ENCODE measurements at places on chromosomes 7 and 10.

GRCh38 chr7:133735222-133735621 lies 391.9 kb upstream of the LRGUK start:
- DNase-seq: no peak

DNA sequence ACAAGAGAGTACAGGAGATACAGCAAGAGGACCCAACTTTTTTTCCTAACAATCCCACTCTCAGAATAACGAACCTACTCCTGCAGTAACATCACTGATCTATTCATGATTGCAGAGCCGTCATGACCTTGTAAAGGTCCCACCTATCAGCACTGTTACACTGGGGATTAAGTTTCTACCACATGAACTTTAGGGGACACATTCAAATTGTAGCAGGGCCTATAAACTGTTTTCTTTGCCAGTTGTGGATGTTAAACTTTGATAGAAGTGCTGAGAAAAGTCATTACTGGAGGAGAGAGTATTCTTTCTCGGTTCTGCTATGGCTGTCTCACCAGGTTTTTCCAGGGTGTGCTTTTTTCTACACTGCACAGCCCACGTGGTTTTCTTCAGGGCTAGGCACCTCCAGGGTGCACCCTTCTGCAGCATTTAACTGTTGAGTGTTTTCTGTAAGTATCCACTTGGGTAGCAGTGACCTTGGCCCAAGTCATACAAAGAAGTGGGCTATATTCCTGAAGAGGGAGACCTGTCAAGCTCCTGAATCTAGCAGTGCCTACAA lies 131.6 kb upstream of the AHR start:
- no peak for DNase-seq

DNA sequence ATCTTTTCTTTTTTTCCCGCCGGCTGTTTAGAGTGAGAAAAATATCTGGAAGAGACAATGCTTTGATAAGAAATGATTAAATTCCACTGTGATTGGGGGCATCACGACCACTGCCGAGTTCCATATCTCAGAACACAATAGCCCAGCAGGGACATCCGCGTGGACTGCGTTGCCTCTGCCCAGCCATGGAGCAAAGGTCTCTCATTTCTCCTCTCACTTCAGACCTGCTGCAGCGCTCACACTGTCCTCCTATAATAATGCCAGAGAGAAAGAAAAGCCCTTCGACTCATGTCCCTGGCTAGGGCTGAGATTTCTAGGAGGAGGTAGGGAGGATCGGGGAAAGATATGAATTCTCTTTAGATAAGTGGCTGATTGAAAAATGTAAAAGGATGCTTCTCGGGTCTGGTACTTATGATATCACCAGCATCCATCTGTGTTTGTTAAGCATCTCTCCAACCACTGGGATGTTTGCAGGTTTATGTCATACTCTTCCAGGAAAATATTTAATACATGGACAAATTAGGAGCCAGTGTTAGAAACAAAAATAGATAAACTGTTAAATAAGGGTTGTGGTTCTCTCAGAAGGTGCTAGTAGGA lies 472.9 kb upstream of the AKR1E2 start:
- DNase-seq: no peak

- DNase-seq: no peak
Observed at GRCh38 chr7:36762394-36762793, 38.1 kb upstream of the AOAH start.

DNA sequence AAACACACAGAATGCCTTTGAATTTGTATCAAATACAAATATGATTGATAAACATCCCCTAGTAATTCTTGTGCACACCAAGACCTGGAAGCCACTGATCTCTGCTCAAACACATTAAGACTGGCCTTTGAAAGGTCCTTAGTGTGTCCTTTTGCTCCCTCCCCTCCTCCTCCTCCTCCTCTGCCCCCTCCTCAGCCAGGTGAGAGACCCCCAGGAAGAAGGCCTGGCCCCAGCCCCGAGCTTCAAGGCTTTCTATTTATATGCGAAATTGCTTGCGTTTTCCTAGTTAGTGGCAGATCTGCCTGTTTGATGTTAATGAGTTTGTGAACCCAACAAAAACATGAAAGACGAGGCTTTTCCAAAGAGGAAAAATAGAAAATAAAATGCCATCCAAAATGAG lies 63.6 kb upstream of the TCF7L2 start:
- no peak for DNase-seq

GRCh38 chr7:101273206-101273605 lies 28.3 kb upstream of the FIS1 start:
- no peak for DNase-seq

- no peak for DNase-seq
Observed at GRCh38 chr10:29763396-29763795, 128.6 kb upstream of the SVIL start.

GRCh38 chr10:13272164-13272571 lies 27.7 kb downstream of the PHYH start:
- peak; percentile 54 for DNase-seq

GRCh38 chr10:5840314-5841307 lies 27.4 kb upstream of the GDI2 start:
- no peak for DNase-seq

DNA sequence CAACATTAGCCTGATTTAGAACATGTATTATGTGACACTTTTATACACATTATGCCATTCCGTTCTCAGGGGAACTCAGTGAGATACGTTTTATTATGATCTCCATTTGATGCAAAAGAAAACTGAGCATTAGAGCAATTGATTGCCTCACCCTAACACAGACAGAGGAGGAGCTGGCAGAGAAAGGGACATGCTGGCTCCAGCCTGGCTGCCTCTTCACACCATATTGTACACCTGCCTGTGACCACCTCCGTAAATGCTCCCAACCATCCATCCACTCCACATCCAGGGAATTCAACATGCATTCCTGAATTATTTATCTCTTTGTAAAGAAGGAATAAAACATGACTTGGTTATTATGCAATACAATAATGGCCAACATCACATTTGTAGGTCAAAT lies 195.0 kb upstream of the STK17A start:
- DNase-seq: no peak

DNA sequence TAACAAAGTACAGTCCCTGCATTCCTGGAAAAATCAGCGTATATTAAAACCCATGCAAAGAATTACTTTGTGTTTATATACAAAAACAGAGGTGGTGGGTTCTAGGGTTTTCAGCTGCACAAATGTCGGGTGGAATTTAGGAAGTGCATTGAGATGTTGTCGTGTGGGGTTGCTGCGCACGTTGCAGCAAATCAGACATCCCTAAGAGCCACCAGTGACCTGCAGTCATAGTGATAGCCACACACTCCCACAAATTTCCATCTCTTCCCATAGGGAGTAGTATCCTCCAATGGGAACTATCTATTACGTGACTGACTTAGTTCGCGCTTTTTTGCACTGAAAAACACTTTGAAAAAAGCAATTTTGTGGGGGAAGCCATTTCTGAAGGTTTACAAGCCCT lies 375.2 kb upstream of the GALNT17 start:
- DNase-seq: no peak

DNA sequence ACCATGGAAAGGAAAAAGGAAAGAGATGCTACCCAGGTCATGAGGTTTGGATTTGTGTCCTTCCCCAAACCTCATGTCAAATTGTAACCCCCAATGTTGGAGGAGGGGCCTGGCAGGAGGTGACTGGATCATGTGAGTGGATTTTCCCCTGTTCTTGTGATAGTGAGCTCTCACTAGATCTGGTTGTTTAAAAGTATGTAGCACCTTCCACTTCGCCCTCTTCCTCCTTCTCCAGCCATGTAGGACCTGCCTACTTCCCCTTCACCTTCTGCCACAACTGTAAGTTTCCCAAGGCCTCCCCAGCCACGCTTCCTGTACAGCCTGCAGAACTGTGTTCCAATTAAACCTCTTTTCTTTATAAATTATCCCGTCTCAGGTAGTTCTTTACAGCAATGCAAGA lies 113.9 kb downstream of the FAM107B start:
- DNase-seq: no peak

DNA sequence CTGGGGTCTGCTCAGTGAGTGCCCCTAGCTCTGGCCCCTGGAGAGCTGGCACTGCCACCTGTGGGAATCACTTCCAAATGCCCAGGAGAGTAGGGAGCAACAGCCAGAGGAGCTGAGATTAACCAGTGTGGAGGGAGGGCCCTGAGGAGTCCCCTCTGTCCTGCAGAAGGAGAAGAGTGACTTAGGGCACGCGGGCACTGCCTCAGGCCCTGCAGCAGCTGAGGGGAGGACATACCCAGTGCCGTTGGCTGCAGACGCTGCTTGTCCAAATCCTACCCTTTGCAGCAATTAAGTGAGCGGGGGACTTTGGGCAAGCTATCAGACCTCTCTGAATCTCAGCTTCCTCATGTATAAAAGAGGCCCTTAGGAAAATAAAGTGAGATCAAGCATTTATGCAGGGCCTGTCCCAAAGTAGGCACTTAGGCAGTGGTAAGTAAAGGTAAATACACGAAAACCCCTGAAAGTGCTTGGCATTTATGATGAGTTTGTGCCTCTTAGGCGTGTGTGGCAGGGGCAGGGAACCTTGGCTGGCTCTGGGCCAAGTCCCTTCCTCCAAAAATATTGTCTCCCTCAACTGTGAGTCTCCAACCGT lies 16.9 kb downstream of the PRF1 start:
- no peak for DNase-seq

DNA sequence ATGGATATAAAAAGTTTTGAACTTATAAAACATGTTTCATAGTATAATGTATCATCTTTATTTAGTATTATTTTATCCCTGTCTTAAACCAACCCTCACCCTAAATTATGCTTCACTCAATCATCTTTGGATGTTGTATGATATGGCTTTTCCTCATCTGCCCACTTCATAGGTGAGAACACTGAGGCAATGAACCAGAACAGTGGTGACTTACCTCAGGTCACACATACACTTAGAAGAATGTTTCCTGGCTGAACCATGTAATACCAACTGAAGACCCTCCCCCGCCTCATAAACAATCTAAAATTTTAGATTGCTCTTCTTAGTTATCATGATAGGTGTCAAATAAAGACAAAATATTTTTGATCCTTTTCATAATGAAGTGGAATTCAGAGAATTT lies 22.6 kb upstream of the STOX1 start:
- DNase-seq: no peak

DNA sequence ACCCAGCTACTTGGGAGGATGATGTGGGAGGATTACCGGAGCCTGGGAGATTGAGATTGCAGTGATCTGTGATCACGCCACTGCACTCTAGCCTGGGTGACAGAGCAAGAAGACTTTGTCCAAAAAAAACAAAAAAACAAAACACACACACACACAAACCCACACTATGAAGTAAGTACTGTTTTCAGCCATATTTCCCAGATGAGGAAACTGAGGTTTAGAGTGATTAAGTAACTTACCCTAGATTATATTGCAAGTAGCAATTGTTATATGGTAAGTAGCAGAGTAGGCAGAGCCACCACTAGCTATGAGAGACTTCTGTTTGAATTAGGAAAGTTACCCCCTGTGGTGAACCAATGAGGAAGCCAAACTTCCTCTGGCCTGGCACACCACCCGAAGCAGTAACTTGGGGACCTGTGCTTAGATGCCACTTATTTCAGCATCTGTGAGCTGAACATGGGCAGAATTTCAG lies 61.9 kb downstream of the MCU start:
- peak; percentile 2 for DNase-seq

- DNase-seq: no peak
Observed at GRCh38 chr10:29250066-29250465, 38.8 kb upstream of the LYZL1 start.

DNA sequence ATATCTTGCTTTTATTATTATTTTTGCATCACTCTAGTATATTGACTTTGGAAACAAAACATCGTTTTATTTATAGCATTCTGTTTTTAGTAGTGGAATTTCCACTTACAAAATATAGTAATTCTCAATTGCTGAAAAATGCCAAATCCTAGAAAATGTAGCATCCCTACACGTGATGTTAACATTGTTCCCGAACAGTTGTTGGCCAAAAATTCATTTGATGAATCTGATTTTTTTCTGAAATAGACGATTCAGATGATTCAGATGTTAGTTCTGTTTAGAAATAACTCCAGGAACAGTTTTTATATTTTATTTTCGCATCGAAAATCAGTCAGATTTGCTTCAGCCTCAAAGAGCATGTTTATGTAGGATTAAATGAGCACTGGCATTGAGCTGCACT lies 122.4 kb downstream of the GFRA1 start:
- DNase-seq: no peak

DNA sequence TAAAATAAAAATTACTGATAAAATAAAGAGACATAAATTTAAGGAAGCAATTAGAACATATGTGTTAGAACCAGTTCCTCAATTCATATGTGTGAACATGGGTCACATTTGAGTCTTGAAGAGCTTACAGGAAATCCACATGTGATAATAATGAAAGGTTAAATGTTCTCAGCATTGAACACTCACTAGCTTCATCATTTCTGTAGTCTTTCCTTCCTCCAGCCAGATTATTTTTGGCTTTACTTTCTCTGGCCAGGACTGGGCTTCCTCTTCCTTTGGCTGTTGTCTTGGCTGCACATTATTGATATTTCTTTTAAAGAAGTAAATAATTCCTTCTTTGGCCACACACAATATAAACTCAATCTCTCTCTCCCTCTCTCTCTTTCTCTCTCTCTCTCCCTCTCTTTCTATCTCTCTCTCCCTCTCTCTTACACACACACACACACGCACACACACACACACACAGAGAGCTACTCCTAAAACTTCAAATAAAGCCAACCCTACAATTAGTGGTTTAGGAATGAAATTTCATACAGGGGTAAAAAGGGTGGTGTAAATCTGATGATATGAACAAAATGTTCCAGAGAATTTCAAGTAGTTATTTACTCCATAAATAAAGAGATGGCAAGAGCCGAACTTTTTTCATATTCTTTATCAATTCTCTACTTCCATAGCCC lies 171.2 kb downstream of the REEP3 start:
- no peak for DNase-seq

DNA sequence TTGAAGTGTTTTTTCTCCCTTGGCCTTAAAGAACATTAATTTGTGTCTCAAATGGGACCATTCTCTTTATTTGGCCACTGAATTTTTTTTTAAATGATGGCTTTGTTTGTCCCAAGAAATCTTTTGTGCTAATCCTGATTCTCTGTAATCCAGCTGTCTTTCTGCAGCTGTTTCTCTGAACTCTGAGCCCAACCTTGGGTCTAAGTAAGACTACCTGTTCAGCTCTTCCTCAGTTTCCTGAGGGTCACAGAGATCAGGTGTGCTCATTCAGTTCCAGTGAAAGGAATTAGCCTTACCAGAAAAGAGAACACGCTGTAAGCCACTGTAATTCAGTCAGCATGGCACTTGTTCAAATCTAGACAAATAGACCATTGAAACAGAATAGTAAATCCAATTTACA lies 94.2 kb downstream of the ANKIB1 start:
- DNase-seq: no peak

DNA sequence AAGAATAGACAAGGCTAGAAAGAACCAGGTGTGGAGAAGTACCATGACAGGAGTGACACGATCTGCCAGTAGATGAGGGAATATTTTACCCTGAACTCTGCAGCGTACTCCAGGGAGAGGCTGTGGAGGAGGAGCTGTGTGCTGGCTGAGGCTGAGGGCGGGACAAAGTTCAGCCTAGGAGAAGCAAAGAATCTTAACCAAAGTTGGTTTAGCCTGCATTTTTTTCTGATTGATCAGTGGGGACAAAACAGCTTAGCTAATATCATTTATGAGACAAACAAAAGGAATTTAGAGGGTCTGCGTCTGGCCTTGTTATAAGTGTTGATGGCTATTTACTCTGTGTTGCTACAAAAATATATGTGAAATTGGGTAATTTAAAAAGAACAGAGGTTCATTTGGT lies 5.2 kb upstream of the NPSR1 start:
- DNase-seq: no peak

GRCh38 chr7:108071551-108071950 lies 58.6 kb downstream of the LAMB4 start:
- DNase-seq: no peak

Measured in NCI-H446 (cell line).